ENCODE measurements at places on chromosomes 2 and 18.

- DNase-seq, result no peak
These were observed 4.3 kb upstream of the NAGK start for GRCh38 chr2:71064110-71064611.

- DNase-seq, result no peak
These were observed 54.2 kb upstream of the POMC start for GRCh38 chr2:25222477-25223121.

DNA sequence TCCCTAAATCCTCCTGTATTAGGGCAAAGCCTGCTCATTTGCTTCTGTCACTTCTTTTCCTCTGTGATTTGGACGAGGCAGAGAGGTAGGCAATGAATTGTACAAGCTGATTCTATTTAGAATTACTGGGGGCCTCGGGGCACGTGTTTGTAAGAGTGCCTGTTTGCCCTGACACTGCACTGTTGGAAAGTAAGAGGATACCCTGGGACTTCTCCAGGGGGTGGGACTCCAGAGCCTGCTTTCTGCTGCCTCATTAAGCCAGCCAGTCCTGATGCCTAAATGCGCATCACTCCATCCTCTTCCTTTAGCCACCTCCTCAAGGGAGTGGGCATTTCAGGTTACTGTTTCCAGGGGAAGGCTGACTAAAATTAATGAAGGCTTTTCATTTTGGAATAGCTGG, 134.3 kb downstream of the TDRD15 start:
- no peak for DNase-seq

- no peak for DNase-seq
These were observed 65.1 kb upstream of the TMEM17 start for GRCh38 chr2:62570861-62571698.

DNA sequence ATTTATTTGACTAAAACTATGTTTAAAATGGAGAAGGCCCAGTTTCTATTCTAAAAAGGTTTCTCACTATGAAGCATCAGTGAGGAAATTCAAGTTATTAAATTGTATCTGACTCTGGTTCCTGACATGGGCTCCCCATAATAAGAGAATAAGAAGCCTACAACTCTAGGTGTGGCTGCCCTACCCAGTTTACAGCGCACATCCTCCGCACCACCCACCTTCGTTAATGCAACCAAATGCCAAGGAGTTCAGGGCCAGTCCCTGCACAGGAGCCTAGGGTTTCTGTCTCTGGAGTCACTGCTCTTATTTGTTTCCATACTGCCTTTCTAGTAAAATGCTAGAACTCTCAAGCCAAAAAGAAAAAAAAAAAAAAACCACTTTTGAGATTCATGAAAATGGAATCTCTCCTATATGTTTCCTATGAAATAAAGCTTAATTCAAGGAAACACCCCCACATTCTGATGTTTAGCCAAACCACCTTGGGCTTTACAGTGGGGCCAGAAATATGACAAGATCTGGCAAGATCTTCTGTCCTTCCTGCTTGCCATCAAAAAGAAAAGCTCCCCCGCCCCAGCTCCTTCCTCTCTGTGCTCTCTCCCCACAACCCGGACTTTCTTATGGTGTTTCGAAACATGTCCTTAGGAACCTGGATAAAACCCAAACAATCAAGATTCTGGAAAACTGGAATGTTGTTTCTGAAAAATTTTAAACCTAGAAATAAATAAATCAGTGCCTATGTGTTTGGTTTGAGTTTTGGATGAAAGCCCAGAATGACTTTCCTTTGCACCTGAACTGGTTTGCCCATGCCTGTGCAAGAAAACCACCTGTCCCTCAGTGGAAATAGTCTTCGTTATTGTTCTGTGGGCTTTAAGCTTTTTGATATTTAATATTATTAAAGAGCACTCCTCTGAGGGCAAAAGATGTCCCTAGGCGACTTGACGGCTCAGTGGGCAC, 136.7 kb downstream of the SP3 start:
- no peak for DNase-seq

GRCh38 chr18:10405014-10405493, 49.4 kb upstream of the APCDD1 start:
- no peak for DNase-seq

- DNase-seq, result no peak
These were observed 110.2 kb downstream of the SETBP1 start for GRCh38 chr18:44790860-44791259.

GRCh38 chr2:134738141-134738870, 19.5 kb upstream of the TMEM163 start:
- peak; percentile 36 for DNase-seq
